ENCODE measurements at places on chromosomes 6 and 20. TPM values are rescaled to one million over a fixed set of nuclear protein-coding genes. Genes with fewer than 3 reads are reported as not detected.

DNA sequence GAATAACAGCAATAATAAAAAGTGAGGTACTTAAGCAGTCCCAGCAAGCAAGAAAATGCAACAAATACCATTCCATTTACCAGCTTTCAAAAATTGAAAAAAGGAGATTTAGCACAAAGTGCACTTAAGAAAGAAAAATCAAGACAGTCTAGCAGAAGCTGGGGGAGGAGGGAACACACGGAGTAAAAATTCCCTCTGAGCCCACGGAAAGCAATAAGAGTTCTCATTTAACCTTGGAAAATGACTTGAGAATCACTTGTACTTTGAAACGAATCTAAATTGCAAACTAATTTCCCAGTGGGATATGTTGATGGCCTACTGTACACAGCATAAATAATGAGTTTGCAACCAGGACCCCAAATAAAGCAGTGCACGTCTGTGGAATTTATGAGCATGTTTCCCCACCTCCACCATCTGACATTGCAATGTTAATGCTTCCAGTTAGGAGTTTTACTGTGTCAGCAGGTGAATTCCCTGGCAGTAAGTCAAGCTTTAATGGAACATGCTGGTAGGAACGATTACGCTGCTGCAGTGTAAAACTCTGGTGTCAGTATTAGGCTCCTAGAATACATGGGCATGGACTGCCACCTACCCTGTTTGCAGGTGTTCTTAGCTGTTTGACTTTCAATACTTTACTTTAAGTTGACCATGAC lies 386.8 kb downstream of the HDGFL1 start:
- DNase-seq = no peak
- no peak overlapping the region for H3K4me3 ChIP-seq
- no peaks in the 10 kb centered on the region for H3K27me3 ChIP-seq

DNA sequence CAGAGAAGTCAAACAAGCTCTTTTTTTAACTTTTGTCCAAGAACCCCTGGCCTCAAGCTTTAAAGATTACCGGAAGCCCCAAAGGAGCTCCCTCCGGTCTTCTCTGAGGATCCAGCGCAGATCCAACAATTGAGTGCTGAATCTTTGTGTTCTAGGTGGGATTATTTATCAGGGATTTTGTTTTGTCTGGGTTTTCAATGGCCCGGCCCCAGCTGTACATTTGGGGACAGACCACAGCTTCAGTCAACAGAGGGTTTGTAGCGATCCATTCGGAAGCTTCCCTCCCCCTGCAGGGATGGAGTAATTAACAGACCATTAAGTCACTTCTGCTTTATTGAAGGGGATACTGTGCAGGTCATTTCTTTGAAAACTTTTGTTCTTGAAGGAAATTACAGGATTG lies 7.8 kb downstream of the OLIG3 start:
- H3K4me1 ChIP-seq = no peaks in the 10 kb centered on the region
- H3K27ac ChIP-seq = no peak overlapping the region
- peaks cover 59% of the 10 kb centered on the region for H3K27me3 ChIP-seq
- H3K36me3 ChIP-seq = no peaks in the 10 kb centered on the region
- no peak for DNase-seq

- H3K4me1 ChIP-seq = no peaks in the 10 kb centered on the region
- peaks cover 24% of the 10 kb centered on the region for H3K36me3 ChIP-seq
- DNase-seq = peak; percentile 11
- H3K4me3 ChIP-seq = no peak overlapping the region
- no peak overlapping the region for H3K27ac ChIP-seq
Observed at GRCh38 chr20:36614781-36615557, 9.4 kb downstream of the RAB5IF start.

DNA sequence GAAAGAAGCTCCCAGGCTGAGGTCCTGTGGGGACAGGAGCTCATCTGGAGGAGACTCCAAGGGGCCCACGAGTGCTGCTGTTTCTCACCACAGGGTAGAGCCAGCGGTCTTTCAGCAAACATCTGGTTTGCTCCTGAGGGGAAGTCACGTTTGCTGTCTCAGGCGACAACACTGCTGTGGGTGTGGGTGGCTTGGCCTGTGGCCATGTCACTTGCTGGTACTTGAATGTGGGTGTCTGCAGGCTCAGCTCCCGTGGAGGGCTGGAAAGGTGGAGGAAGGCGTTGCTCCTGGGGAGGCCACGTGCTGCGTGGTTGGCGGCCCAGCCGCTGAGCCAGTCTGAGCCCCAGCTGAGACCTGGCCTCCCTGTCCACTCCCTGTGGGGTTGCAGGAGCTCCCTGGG lies 52.8 kb upstream of the MPC1 start:
- no peak overlapping the region for H3K4me3 ChIP-seq
- DNase-seq = peak; percentile 6
- H3K27ac ChIP-seq = no peak overlapping the region
- H3K4me1 ChIP-seq = no peaks in the 10 kb centered on the region
- no peaks in the 10 kb centered on the region for H3K27me3 ChIP-seq
- H3K36me3 ChIP-seq = 0 out of 2 replicates have a peak, but pooled peaks cover 4% of the 10 kb centered on the region

- H3K27me3 ChIP-seq = no peaks in the 10 kb centered on the region
- H3K36me3 ChIP-seq = no peaks in the 10 kb centered on the region
- H3K27ac ChIP-seq = no peak overlapping the region
- peak; percentile 15 for DNase-seq
- 0 out of 2 replicates have a peak, but pooled peaks cover 3% of the 10 kb centered on the region for H3K4me1 ChIP-seq
Observed at GRCh38 chr6:137775227-137775626, 91.8 kb upstream of the TNFAIP3 start.

DNA sequence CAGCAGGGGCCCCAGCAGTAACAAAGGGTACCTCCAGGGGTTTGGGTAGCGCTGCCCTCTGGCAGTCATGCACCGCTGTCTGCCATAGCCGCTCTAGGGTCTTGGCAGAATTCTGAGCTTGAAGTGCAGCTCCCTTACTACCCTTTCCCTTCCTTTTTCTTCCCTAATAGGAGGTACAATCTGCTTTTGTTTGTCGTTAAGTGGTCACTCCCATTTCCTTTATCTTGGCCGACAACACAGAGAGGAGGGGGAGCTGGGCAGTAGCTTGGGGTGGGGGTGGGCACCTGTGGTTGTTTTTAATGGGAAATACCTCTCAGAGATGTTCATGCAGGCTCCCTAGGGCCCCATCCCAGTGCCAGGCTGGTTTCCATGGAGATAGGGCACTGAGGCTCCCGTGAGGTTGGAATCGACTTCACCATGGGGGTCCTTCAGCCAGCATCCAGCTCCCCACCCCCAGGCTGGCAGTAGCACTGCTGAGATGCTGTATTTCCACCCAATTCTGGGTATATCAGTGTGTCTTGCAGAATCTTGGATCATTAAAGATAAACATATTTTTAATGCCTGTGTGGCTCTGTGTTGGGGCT lies 18.6 kb downstream of the CCDC167 start:
- no peaks in the 10 kb centered on the region for H3K27me3 ChIP-seq
- no peak for DNase-seq
- no peak overlapping the region for H3K4me3 ChIP-seq
- H3K36me3 ChIP-seq = no peaks in the 10 kb centered on the region

OR14J1 gene
- total RNA-seq = not detected

ACAT2 gene
- 10.1 TPM for total RNA-seq

DNA sequence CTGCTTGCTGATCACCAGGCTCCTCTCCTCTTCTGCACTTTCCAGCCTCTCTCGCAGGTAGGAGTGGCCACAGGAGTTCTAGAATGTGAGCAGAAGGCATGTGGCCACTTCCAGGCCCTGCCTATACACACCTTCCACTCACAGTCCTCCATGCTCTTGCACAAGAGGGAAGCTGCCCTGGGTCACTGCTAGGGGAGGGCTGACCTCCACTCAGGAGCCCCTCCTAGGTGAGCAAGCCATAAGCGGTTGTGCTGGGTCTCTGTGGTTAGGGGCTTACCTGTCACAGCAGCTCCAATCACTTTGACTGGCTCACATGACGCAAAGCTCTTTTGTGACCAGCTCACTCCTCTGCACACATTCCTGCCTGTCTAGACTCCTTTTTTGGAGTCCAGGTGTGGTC lies 68.2 kb downstream of the TMEM242 start:
- no peak overlapping the region for H3K4me3 ChIP-seq
- H3K36me3 ChIP-seq = no peaks in the 10 kb centered on the region
- H3K27me3 ChIP-seq = no peaks in the 10 kb centered on the region
- no peaks in the 10 kb centered on the region for H3K4me1 ChIP-seq
- DNase-seq = no peak

SASH1 gene
- total RNA-seq = 99.0 TPM

DNA sequence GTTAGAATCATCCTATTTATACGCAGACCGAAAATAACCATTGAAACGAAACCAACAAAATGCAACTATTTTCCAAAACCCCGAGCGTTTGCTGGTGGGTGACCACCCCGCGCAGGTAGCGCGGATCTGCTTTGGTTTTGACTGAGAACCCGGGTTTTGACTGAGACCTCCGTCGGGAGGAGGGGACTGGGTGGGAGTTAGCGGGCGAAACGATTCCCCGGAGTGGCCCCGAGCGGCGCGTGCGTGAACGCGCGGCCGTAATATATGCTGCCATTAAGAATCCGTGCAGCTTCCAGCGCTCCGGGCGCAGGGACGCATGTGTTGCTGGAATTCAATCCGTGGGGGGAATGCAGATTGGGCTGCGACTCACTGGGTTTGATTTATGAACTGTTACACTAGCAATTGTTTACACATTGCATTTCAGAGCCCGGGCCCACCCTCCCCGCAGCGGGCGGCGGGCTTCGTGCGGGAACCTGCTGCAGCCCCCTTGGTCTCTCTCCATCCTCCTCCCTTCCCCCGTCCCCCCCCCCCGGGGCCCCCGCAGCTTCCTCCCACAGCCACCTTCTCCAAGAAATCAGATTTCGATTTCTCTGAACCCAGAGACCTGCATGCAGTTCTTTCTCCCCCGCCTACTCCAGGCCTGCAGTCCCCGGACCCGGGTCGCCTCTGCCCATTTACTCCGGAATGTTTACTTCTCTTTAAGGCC lies 9.9 kb downstream of the NRN1 start:
- peak overlapping the region; percentile 87 for H3K27ac ChIP-seq
- no peaks in the 10 kb centered on the region for H3K27me3 ChIP-seq
- peak; percentile 84 for DNase-seq
- H3K4me1 ChIP-seq = peaks cover 21% of the 10 kb centered on the region
- H3K4me3 ChIP-seq = peak overlapping the region; percentile 99
